Activated CD4-positive, alpha-beta T cell treated with anti-CD3 and anti-CD28 coated beads, Interleukin-2, amount 50 U/mL, for 24 hours (primary cell): ENCODE measurements at places on chromosomes 2 and 18.

GRCh38 chr2:228318218-228318617 lies 136.7 kb upstream of the SPHKAP start:
- no peak for DNase-seq

DNA sequence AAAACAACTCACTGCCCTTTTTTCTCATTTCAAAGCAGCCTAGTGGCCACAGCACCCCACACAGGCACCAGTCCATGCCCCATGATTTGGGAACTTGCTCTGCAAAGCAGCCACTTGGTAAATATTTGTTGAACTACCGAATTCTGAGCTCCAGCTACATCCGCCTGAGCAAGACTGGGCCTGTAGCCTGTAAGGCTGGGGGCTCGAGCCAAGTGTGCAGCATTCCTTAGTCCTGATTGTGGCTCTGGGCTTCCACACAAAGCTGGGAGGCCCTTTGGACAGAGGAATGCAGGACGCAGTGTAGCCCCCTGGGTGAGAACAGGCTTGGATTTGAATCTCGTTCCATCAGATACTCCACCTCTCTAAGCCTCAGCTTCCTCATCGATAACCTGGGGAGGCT lies 88.4 kb downstream of the ACTR2 start:
- DNase-seq: no peak

GRCh38 chr18:28040211-28040610 lies 136.7 kb downstream of the CDH2 start:
- DNase-seq: no peak

GRCh38 chr2:238879621-238880377 lies 31.9 kb downstream of the TWIST2 start:
- DNase-seq: no peak

GRCh38 chr2:120108049-120108448 lies 95.2 kb downstream of the EPB41L5 start:
- DNase-seq: no peak

GRCh38 chr2:189049709-189050164 lies 75.6 kb downstream of the COL3A1 start:
- DNase-seq: no peak

GRCh38 chr2:27954771-27955383 lies 64.3 kb downstream of the BABAM2 start:
- no peak for DNase-seq

GRCh38 chr18:369224-370015 lies 101.6 kb upstream of the THOC1 start:
- DNase-seq: no peak

- no peak for DNase-seq
Observed at GRCh38 chr2:215507136-215507535, 71.3 kb upstream of the FN1 start.

DNA sequence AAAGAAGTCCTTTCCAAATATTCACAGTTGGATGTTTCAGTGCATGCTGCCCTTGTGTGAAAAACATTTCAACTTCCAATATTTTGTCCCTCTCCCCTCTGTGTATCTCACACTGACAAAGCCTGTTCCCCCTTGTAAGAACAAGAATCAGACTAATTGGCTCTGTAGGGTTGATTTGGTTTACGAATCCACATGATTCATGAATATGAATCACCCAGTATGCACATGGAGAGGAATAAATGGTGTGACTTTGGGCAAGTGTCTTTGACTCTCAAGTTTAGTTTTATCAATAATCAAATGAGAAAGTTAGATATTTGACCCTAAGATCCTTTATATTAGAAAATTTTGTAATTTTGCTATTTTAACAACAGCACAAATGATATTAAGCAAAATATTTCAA lies 9.3 kb upstream of the CDH20 start:
- no peak for DNase-seq

- no peak for DNase-seq
Observed at GRCh38 chr2:156305121-156305520, 27.4 kb downstream of the NR4A2 start.

GRCh38 chr2:232984451-232985207 lies 28.4 kb downstream of the NGEF start:
- no peak for DNase-seq

DNA sequence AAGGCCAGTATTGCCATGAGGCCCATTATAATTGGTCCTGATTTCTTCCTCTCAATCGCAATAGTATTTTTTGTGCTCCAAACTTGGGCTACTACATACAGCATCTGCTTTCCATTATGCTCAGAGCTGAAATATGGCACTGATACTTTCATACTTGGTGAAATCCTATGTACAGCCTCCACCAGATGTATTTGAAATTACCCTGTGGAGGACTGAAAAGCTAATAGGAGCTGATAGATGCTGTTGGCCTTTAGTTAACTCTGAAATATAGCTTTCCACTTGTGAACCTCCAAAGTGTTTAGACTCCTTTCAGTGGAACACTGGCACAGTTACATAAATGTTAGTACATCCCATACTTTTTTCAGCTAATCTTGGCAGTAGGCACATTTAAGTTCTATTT lies 205.7 kb downstream of the NEDD4L start:
- DNase-seq: no peak

DNA sequence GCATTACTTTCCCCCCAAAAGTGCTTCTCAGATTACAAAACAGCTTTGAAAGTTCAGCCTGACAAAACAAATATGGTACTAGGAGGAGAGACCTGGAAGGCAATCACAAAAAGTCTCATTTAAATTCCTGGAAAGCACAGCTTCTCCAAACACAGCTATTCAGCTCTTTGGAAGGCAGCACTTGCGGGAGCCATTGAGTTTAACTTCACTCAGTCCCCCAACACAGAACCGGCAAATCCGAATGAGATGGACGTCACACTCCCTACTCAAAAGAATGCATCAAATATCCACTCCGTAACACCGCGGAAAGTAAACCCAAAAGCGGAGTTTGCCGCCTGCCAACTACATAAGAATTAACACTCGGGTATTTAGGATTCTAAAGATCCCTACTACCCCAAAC lies 638 bp downstream of the ST6GAL2 start:
- no peak for DNase-seq

GRCh38 chr2:159921752-159922404 lies 123.9 kb upstream of the CD302 start:
- DNase-seq: peak; percentile 51

- DNase-seq: no peak
Observed at GRCh38 chr2:118994778-118995177, 52.8 kb downstream of the MARCO start.

DNA sequence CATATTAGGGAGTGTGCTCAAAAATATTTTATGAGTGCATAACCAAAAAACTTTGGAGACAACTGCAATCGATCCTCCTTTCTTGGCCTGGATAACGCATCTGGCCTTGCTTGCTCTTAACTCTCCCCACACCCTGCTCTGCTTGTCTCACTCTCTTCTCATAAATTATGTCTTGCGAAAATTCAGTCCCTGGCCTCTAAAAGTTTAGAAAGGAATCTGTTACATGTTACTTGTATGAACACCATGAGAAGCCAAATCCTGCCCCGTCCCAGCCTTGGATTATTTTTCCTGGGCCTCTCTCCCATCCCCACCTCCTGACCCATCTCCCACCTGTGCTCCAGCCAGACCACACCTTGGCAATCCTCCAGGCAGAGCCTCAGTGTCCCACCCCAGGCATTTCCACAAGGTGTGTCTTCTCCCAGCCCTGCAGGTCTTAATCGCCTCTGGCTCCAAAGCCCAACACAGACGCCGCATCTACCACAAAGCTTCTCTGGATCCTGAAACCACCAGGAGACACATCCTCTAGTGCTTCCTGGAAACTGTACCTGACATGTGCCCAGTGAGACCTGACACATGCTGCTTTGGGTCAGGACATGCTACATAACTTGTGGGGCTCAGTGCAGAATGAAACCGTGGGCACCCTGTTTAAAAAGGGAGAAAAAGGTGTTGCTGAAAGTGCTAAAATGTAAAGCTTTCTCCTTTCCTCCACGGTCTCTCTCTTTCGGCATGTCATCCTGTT lies 99.6 kb upstream of the ST3GAL5 start:
- no peak for DNase-seq

GRCh38 chr18:44171301-44171700 lies 509.4 kb upstream of the SETBP1 start:
- DNase-seq: no peak

DNA sequence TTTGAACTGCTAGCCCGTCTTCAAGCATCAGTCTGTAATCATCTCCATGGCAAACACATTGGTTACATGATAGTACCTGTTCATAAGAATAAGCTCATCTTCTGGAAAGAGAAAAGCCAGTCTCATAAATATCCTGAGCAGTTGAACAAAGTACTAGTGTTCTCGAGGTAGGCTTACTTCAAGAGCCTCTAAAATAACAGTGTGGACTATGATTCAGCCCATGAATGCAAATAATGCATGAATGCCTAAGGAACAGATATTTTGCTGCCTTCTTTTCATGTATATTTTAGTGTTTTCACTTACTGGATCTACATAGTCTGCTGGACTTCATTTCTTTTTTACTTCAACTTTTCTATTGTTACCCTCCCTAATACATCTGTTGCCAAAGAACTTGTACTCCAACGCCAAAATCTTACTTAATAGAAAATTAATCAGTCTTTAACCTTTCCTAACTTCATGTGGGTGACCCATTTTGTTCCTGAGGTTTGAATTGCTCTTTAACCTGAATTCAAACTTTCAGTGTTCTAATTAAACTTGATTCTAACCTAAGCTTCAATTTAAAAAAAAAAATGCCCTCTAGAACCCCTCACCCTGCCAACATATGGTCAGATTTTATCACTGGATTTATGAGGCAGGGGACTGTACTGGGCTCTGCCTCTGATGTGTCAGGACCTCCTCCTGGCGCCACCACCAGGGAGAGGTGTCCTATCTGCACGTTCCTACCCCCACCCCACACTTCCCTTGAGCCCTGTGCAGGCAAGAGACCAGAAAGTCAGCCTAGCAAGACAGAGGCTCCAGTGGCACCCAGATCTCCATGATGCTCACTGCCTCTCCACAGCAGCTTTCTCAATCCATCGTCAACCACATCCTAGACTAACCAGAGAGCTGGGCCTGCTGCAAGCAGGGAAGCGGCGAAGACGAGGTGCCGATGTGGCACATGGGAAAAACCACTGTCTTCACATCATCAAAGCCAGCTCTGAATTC lies 264.7 kb upstream of the ID2 start:
- no peak for DNase-seq

GRCh38 chr18:6719098-6719846 lies 10.2 kb upstream of the ARHGAP28 start:
- no peak for DNase-seq

- no peak for DNase-seq
Observed at GRCh38 chr2:21461754-21462240, 338.0 kb downstream of the TDRD15 start.

GRCh38 chr2:232543928-232544631 lies 4.6 kb downstream of the CHRNG start:
- no peak for DNase-seq

DNA sequence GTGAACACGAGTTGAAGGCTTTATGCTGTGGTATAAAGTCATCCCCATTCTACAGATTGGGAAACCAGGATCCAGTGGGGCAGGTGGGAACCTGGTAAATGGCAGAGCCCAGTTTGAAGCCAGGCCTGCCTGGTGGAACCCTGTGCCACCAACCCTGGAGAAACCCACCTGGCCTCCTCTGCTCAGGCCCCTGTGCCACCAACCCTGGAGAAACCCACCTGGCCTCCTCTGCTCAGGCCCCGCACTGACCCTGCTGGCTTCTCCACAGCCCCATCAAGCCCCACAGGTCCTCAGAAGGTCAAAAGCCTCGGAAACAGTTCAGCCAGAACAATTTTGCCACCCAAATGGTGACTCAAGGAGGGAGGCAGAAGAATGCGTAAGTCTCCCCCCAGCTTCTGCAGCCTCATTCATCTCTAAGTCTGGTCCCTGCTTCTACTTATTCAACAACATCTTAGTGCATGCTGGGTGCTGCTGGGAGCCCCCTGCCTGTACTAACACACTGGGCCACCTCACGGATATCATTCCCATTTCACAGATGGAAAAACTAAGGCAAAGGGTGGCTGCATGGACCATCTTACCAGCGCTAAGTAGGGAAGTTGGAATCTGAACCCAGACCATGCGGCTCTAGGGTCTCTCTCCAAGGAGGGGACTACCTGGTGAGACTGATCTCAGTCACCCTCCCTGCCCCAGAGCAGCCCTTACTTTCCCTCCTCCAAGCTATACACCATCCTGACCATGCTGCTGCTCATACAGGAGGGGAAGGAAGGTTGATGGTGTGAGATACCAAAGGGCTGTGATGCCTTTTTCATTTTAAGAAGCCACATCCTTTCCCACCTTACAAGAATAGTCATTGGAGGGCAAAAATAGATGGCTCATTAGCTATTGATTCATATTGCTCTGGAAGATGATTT lies 93.7 kb upstream of the ID2 start:
- DNase-seq: no peak

GRCh38 chr2:190896477-190896876 lies 15.9 kb downstream of the GLS start:
- DNase-seq: no peak

DNA sequence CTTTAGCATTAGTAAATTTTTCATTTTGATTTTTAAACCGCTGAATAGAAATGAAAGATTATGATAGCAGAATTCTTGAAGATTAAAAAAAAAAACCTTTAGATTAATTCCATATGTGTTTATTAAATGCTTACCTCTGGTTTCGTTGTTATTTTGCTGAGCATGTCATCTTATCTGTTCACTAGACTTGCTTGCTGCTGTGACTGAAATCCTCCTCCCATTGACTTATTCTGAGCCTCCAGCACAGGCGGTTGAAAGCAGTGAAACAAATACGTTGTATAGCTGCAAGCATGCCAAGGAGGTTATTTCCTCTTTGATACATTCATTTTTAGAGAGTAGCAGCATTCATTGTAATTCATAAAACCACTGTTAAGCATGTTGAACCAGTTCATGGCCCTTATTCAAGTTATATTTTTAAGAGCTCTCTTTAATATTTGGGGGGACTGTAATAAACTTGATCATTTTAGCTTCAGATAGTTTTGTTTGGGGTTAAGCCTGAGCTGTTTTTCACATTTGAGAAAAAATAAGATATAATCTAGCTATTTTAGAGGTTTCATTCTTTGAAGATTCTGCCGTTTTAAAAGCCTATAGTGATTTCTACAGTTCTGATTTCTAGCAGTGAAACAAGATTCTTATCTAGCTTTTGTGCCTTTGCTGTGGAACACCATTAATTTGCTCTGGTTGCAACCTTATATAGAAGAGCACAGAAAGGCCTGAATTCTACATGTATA lies at the start of gene HTR2B:
Gene HTR2B, minus strand, starts transcription at position 205 of the 731 bp plus-strand sequence. CDS start 1,278 bp downstream, outside the sequence.
- no peak for DNase-seq

- no peak for DNase-seq
Observed at GRCh38 chr2:132651115-132652045, 18.6 kb downstream of the LYPD1 start.

DNA sequence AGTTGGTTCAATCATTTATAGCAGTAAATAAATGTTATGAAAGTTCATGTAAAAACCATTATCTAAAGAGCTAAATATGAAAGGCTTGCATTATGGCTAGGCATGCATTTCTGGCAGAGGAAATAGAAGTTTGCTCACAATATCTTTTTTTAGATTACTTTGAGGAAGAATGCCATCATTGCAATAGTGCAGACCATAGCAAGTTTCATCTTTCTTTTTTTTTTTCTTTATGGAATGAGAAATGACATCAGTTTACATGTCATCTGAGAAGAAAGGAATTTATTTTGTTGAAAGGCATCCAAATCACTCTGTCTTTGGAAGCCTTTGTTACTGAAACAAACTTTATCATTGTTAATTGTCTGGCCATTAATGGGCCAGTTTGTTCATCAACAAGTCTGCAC lies 74.5 kb upstream of the NCKAP5 start:
- no peak for DNase-seq
